ENCODE measurements at places on chromosomes 16 and 17.
A peak's percentile ranks its signal among the peaks of the same experiment; 100 is the strongest.

- peaks cover 2% of the 10 kb centered on the region for H3K4me1 ChIP-seq
- H3K27ac ChIP-seq = no peak overlapping the region
- no peak overlapping the region for H3K4me3 ChIP-seq
Measured at GRCh38 chr17:65783845-65784334, 222.4 kb upstream of the AXIN2 start.

DNA sequence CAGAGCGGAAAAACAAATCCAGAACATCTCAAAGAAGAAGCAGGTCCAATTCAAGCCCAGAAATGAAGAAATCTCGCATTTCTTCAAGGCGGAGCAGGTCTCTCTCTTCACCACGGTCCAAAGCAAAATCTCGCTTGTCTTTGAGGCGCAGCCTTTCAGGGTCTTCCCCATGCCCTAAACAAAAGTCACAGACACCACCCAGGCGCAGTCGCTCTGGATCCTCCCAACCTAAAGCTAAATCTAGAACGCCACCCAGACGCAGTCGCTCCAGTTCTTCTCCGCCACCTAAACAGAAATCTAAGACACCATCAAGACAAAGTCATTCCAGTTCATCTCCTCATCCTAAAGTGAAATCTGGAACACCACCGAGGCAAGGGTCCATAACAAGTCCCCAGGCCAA is 10.3 kb downstream of the SRRM2 start:
- H3K36me3 ChIP-seq = peaks cover 99% of the 10 kb centered on the region
- H3K27ac ChIP-seq = no peak overlapping the region
- no peak overlapping the region for H3K4me3 ChIP-seq

- H3K27me3 ChIP-seq = no peaks in the 10 kb centered on the region
- H3K27ac ChIP-seq = peak overlapping the region; percentile 98
- peak; percentile 83 for DNase-seq
- peaks cover 75% of the 10 kb centered on the region for H3K4me1 ChIP-seq
Measured at GRCh38 chr17:83199500-83200201, 120.2 kb downstream of the METRNL start.

GRCh38 chr16:84982434-84982833 is 28.9 kb downstream of the ZDHHC7 start:
- no peaks in the 10 kb centered on the region for H3K27me3 ChIP-seq
- H3K27ac ChIP-seq = no peak overlapping the region
- H3K36me3 ChIP-seq = peaks cover 30% of the 10 kb centered on the region
- no peak overlapping the region for H3K4me3 ChIP-seq
- H3K4me1 ChIP-seq = peaks cover 3% of the 10 kb centered on the region
- no peak for DNase-seq

- H3K4me3 ChIP-seq = no peak overlapping the region
- H3K27me3 ChIP-seq = peaks cover 15% of the 10 kb centered on the region
- H3K4me1 ChIP-seq = peaks cover 3% of the 10 kb centered on the region
- no peak overlapping the region for H3K27ac ChIP-seq
- H3K36me3 ChIP-seq = no peaks in the 10 kb centered on the region
Measured at GRCh38 chr17:78862073-78863023, 21.7 kb upstream of the USP36 start.

- H3K27ac ChIP-seq = no peak overlapping the region
- no peaks in the 10 kb centered on the region for H3K36me3 ChIP-seq
- H3K4me1 ChIP-seq = peaks cover 33% of the 10 kb centered on the region
- peaks cover 94% of the 10 kb centered on the region for H3K27me3 ChIP-seq
- DNase-seq = peak; percentile 56
- H3K4me3 ChIP-seq = no peak overlapping the region
Measured at GRCh38 chr17:38591759-38592241, 14.0 kb downstream of the SRCIN1 start.

DNA sequence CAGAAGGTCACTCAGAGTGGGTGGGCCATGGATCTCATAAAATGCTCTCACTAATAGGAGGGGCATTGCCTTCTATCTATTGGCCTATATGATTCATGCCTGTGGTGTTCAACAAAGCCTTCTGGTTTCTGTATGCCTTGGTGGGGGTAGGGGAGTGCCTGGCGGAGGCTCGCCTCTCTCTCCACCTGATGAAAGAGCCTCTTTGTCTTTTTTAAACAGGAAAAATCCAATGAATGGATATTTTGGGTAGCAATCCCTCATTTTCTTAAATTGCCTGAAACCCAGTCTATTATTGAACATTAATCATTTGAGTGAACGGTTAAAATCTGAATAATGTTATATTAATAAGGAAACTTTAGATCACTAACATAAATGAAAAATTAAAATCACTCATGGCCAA is 90.6 kb downstream of the TOX3 start:
- no peak for DNase-seq
- no peaks in the 10 kb centered on the region for H3K4me1 ChIP-seq
- H3K4me3 ChIP-seq = no peak overlapping the region
- no peaks in the 10 kb centered on the region for H3K36me3 ChIP-seq
- H3K27ac ChIP-seq = no peak overlapping the region
